Activated naive CD4-positive, alpha-beta T cell treated with anti-CD3 and anti-CD28 coated beads for 36 hours (primary cell): ENCODE measurements at places on chromosomes 13 and 19. TPM values are rescaled to one million over a fixed set of nuclear protein-coding genes. Genes with fewer than 3 reads are reported as not detected.

- DNase-seq, result peak; percentile 63
These were observed 31.7 kb downstream of the BRD4 start for GRCh38 chr19:15300533-15301197.

DNA sequence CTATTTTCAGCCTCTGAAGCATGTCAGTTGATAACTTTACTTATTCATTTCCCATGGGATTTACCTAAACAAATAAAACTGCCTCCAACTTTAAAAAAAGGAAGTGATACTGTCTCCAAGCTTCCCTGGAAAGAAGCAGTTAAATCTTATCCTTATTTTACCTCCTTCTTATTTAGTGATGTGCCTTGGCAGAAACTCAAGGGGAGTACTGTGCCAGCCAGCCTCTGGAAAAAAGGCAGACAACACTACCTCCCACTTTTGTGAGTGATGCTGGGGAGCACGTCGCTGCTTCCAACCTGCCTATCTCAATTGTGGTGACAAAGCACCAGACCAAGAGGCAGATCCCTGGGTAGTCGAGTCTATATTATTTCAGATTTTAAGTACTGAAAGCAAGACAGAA is 765.6 kb downstream of the DIAPH3 start:
- DNase-seq, result no peak

Gene BRME1
- total RNA-seq, result 5.8 TPM

DNA sequence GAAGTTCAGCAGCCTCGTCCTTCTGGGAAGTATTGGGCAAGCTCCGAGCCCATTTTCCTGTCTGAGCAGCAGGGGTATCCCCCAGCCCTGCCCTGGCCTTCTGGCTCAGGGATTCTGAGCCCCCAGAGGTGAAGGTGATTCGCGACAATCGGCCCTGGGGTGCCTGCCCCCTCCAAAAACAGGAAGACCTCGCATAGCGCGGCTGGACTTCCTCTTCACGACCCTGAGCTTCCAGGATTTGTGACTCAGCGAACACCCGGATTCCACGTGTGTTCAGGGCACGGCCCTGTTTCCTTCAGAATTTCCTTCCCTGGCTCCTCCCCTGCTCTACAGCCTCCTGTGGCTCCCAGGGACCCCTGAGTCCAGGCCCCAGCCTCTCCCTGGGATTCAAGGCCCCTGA is at the start of gene SEMA6B:
TSS of gene SEMA6B (minus strand) at position 116 of the 400 bp plus-strand sequence. CDS start 1,227 bp downstream, outside the sequence.
- no peak for DNase-seq

GRCh38 chr19:7595466-7596133 is at the start of gene CAMSAP3:
Gene CAMSAP3 (plus strand): TSS chr19:7595863. CDS start chr19:7596003, 140 bp downstream.
- peak; percentile 28 for DNase-seq

- peak; percentile 65 for DNase-seq
These were observed 1.7 kb downstream of the MYO1F start for GRCh38 chr19:8575467-8575997.

GRCh38 chr13:91740756-91741155 is 342.3 kb downstream of the GPC5 start:
- no peak for DNase-seq

- peak; percentile 84 for DNase-seq
These were observed 8.3 kb upstream of the SYCN start for GRCh38 chr19:39212375-39212742.

Gene RASIP1
- total RNA-seq, result not detected

Gene PLK5
- not detected for total RNA-seq

Gene ZNF563
- 3.0 TPM for total RNA-seq

DNA sequence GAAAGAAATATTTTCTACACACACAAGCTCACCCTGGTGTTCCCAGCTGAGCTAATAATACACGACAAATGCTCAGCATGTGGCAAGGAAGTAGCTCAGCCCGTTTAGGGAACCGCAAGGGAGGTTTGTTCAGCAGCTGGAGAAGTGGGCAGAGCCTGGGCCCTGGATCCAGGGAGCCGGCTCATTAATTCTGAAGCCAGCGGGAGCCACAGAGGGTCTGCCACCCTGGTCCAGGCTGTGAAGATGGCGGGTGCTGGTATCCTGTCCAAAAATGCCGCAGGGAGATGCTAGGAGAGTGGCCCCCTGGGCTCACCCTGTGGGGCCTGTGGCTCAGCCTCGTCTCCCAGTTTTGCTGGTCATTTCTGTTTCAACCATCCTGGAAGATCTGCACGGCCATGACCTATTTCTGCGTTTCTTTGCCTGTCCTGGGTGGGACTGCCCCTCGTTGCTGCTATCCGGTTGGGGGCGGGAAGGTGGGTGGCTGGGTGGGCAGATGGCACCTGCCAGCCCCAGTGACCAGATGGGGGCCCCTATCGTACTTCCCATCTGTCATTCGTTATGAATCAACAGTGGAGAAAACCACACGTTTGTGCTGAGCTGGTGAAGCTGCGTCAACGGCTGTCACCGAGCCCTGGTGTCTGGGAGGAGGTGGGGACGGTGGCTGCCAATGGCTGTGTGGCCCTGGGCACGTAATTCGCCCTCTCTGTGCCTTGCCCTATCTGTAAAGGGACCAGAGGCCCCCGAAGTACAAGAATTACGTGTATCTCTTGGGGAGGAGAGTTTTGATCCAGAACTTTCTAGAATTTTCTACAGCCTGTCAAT is 2.7 kb upstream of the GNA15 start:
- peak; percentile 96 for DNase-seq

- peak; percentile 55 for DNase-seq
These were observed at the start of gene RGS9BP for GRCh38 chr19:32675720-32676185. Gene RGS9BP (plus strand): TSS chr19:32675848. CDS start chr19:32676264, 416 bp downstream.

GRCh38 chr19:6847828-6848200 is 39.6 kb upstream of the ADGRE1 start:
- DNase-seq, result no peak

- DNase-seq, result no peak
These were observed 2.5 kb downstream of the ZNF552 start for GRCh38 chr19:57812226-57812625.

- DNase-seq, result no peak
These were observed 34.1 kb upstream of the UQCRFS1 start for GRCh38 chr19:29247051-29247450.

DNA sequence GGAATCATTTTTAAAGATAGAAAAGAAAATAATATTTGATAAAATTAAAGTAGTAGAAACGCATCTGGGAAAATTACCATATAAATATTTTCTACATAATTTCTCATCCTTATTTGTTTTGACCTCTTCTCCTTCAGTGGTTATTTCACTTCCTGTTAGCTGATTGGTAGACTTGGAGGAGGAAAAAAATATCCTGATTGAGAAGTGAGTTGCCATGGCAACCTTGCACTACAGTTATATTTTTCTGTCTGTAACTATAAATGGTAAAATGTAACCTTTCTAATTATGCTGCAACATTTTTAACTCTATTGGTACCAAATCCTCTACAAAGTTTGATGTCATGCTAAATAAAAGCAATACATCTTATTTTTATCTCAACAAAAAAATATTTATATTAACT is 45.2 kb downstream of the SCEL start:
- no peak for DNase-seq

- peak; percentile 34 for DNase-seq
These were observed 5.4 kb downstream of the ZC3H4 start for GRCh38 chr19:47107953-47108746.

Gene CDKN2D
- 69.2 TPM for total RNA-seq

- no peak for DNase-seq
These were observed 174.1 kb downstream of the FGF14 start for GRCh38 chr13:102227741-102228140.

GRCh38 chr13:47046706-47047105 is 149.9 kb upstream of the HTR2A start:
- no peak for DNase-seq

DNA sequence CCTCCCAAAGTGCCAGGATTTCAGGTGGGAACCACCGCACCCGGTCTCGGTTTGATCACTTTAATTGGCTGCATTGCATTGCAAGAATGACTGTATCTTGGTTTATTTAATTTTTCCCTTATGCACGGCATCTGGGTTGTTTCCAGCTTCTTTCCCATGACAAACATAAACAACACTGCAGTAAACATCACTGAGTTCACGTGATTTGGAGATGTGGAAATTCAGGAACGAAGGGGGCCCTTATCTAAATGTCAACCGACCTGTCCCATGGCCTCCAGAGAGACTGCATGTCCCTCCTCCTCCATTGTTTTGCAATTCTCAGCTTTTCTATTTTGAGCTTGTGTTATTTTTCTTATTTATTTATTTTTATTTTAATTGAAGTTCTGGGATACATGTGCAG is 14.4 kb upstream of the SULT2B1 start:
- no peak for DNase-seq
